ENCODE measurements at places on chromosomes 7 and 10. TPM values are rescaled to one million over a fixed set of nuclear protein-coding genes. Genes with fewer than 3 reads are reported as not detected.

The ENO4 gene
- 0.73 TPM for total RNA-seq

The MSMB gene
- total RNA-seq, result not detected

The LRRC4 gene
- 1.3 TPM for total RNA-seq

The ARHGEF5 gene
- 27.3 TPM for total RNA-seq

The ZNF736 gene
- total RNA-seq, result 32.5 TPM

The VWDE gene
- 2.6 TPM for total RNA-seq

The LFNG gene
- total RNA-seq, result 22.5 TPM

The CCL24 gene
- total RNA-seq, result not detected

The SLC26A5 gene
- total RNA-seq, result 6.2 TPM

The C10orf95 gene
- total RNA-seq, result 1.5 TPM

The CABCOCO1 gene
- total RNA-seq, result 1.0 TPM

The MET gene
- 54.1 TPM for total RNA-seq

The DNAJB12 gene
- 44.9 TPM for total RNA-seq

The COBL gene
- total RNA-seq, result 1.3 TPM

The SPDYE2B gene
- not detected for total RNA-seq

The FAM24B gene
- 6.4 TPM for total RNA-seq

The ELFN1 gene
- total RNA-seq, result 1.7 TPM

The ZNF746 gene
- total RNA-seq, result 17.3 TPM

The AMZ1 gene
- 0.23 TPM for total RNA-seq

The TFEC gene
- 5.6 TPM for total RNA-seq

The ARHGAP22 gene
- total RNA-seq, result 4.6 TPM

The TAS2R5 gene
- total RNA-seq, result 6.2 TPM

The GIGYF1 gene
- 44.9 TPM for total RNA-seq

The HTR7 gene
- total RNA-seq, result 0.65 TPM

The STAG3 gene
- total RNA-seq, result 1.9 TPM

The TBL2 gene
- 33.0 TPM for total RNA-seq

The OPALIN gene
- total RNA-seq, result not detected

The LIPN gene
- not detected for total RNA-seq

The AOC1 gene
- total RNA-seq, result 1.5 TPM

The RPEL1 gene
- total RNA-seq, result not detected

The UNCX gene
- not detected for total RNA-seq

The CCAR1 gene
- total RNA-seq, result 81.2 TPM

The EPHB6 gene
- total RNA-seq, result 55.9 TPM

The CYP2E1 gene
- total RNA-seq, result 2.9 TPM

The DOCK4 gene
- 37.9 TPM for total RNA-seq

The GPC2 gene
- total RNA-seq, result 5.1 TPM

The HHEX gene
- total RNA-seq, result 6.3 TPM

The HOXA4 gene
- total RNA-seq, result 9.4 TPM

The AVPI1 gene
- total RNA-seq, result 11.7 TPM

The SPAG6 gene
- 2.6 TPM for total RNA-seq

The ERVW-1 gene
- not detected for total RNA-seq

The OR2A42 gene
- total RNA-seq, result 0.08 TPM

The SFRP5 gene
- total RNA-seq, result 0.81 TPM

The MRM2 gene
- 34.2 TPM for total RNA-seq

The STK31 gene
- total RNA-seq, result 2.5 TPM

The TMEM225B gene
- 2.9 TPM for total RNA-seq

The NKX2-3 gene
- total RNA-seq, result not detected

The MYL10 gene
- not detected for total RNA-seq

The ZNF804B gene
- not detected for total RNA-seq

The SCD gene
- total RNA-seq, result 45.8 TPM

The SLC18A2 gene
- 2.1 TPM for total RNA-seq

The RBM28 gene
- total RNA-seq, result 48.8 TPM
